ENCODE measurements at places on chromosomes 3 and 15.

DNA sequence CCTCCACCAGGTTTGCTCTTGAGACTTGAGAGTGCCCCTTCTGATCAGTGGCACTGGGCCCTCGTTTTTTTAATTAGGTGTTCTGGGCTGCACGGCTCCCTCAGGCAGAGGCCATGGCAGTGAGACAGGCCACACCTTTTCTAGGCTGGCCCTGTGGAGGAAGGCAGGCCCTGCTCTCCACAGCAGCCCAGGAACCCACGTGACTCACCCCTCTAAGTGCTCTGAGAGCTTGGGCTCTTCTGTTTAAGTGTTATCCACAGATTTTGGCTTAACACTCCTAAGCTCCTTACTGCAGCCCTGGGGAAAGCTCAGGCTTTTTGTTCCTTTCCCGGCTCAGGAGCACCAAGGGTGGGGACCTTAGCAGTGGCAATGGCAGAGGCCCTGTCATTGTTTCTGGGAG is 463.2 kb upstream of the GBE1 start:
- no peak for DNase-seq

- no peak for DNase-seq
These were observed 23.9 kb upstream of the ACAD9 start for GRCh38 chr3:128855569-128855968.

DNA sequence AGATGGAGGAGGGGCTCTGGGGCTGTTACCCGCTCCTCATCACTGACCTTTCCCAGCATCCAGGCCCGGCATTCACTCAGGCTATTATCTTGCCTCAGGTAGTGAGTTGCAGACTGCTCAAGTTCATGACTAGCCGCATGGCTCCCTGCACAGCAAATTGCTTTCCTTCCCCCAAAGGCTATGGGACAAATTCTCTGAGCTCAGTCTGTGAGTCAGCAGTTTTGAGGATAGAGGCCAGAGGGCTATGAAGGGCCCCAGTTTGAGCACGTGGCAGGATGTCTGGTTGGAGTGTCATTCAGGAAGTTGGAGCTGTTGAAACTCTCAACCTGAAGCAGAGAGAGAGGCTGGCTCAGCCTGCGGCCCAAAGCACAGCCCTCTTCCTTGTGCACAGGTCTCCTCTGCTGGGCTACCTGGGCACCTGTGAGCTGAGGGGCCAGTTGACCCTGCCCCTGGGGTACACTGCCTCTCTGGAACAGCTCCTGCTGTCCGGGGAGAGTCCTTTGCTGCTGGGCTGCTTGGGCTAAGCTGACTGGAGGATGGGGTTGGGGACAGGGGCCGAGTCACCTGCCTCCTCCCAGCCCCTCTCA is 7.9 kb downstream of the FAH start:
- DNase-seq, result peak; percentile 83

DNA sequence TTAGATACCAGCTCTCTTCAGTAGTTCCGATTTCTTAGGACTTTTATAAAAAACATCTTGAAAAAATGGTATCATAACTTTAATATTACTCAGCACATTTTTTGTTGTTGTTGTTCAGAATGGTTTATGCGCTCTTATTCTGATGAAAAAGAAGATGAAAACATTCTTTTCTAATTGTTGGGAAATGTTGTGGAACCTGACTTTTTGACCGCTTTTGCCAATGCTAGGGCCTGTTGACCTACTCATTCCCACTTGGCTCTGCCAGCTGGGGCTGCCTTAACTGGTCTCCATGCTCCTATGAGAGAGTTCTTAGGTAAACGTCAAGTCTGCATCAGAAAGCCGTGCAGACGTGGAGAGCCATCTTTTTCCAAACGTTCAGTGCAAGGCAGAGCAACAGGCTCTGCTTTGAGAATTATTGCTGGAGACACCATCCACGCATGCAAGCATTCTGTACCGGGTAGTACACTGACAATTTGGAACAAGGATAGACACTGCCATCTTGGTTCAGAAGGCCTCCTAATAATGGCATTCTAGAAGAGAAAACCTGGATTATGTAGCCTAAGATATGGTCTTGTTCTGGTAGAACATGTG is 176.8 kb downstream of the GHSR start:
- no peak for DNase-seq

DNA sequence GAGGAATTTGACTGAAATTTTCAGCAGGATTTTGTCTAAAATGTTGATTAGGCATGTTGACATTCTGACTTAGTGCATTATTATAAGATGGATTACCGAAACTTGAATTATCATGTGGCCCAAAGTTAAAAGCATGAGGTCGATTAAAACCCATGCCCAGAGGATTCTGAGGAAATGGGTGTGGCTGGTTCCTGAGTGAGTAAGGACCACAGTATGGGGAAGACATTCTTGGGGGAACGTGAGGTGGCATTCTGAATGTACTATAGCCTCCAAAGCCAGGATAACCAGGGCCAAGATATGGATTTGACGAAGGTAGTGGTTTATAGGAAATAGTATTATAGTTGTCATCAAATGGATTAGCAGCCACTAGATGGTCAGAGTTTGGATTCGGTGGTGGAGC is 38.7 kb upstream of the DNAAF4 start:
- peak; percentile 20 for DNase-seq

GRCh38 chr3:77242371-77242770 is 202.5 kb downstream of the ROBO2 start:
- no peak for DNase-seq

DNA sequence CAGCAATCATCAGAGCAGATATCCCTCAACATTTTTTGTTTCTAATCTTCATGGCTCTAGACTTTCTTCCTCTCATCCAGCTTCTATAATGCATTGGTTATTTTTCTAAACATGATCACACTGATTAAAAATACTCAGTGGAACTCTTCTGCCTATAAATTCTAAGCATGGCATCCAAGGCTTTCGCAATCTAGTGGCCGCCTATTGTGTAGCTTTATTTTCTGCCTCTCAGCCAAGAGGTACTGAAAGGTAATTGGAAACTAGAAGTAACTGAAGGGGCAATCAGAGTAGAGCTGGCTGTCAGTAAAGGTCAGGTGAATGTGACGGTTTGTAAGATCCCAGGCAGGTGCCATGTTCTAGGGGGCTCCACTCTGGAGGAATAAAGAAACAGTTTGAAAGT is 33.4 kb downstream of the OXSM start:
- no peak for DNase-seq
